NCI-H524 (cell line): ENCODE measurements at places on chromosomes 13 and 19.

DNA sequence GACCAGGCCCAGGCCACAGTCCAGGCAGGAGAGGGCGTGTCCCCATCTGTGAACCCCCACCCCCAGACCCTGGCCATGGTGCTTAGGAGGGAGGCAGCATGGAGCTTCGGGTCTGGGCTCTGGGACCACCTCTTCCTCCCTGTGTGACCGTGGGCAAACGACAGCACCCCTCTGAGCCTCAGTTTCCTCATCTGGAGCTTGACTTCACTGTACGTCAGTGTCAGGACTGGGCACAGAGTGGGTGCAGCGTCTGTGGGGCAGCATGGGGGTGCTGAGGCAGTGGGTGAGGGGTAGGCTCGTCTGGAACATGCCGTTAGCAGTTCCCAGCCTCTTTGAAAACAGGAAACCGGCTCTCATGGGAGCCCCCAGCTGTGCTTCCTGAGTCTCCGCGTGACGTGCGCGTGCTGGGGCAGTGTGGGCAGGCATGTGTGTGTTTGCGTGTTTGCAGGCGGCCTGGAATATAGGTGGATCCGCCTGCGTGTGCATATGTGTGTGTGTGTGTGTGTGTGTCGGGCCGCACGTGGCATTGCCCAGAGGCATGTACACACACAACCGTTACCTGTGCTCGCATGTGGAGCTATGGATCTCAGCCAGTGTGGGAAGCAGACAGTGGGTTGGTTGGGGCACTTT, 15.8 kb downstream of the ARRDC2 start:
- no peak for DNase-seq

- DNase-seq, result no peak
Observed at GRCh38 chr19:29845574-29846176, 33.9 kb downstream of the CCNE1 start.

- DNase-seq, result no peak
Observed at GRCh38 chr13:21413013-21413412, 46.1 kb downstream of the ZDHHC20 start.

DNA sequence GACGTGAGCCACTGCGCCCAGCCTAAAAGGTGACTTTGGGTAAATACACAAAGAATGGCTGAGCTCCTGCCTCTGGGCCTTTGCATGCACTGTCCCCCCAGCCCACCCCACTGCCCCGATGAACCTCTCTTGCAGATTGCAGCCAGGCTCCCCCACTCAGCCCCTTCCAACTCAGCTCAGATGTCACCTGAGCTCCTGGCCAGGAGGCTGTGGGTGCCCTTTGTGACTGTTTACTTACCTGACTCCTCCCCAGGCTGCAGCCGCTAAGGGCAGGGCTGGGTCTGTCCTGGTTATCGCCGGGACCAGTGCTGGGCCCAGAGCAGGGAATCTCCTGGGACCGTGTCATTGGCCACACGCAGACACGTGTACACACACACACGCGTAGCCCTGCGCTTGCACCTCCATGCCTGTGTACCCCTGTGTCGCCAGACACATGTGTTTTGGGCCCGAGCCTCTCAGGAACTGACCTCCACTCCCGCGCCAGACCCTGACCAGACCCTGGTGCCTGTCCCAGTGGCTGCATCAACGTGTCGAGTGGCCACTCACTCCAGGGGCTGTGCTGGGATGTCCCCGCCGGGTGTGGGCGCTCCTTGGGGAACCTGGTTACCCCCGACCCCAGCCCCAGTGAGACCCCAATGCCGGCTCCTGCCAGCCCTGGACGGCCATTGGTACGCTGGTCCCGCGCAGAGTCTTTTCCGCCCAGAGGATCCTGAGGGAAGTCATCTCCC, 18.7 kb downstream of the EFNA2 start:
- no peak for DNase-seq

DNA sequence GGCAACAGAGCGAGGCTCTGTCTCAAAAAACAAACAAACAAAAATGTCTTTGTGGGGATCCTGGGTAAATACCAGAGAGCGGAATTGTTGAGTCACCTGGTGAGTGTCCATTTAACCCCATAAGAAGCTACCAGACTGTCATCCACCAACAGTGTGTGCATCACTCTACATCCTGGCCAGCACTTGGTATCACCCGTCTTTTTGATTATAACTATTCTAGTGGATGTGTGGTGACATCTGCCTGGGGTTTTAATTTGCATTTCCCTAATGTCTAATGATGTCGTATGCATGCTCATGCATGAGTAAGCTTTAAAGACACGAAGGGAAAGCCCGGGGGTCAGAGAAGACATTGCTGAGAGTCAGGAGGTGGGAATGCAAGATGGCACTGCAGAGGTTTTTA, 126.7 kb upstream of the MRI1 start:
- no peak for DNase-seq

DNA sequence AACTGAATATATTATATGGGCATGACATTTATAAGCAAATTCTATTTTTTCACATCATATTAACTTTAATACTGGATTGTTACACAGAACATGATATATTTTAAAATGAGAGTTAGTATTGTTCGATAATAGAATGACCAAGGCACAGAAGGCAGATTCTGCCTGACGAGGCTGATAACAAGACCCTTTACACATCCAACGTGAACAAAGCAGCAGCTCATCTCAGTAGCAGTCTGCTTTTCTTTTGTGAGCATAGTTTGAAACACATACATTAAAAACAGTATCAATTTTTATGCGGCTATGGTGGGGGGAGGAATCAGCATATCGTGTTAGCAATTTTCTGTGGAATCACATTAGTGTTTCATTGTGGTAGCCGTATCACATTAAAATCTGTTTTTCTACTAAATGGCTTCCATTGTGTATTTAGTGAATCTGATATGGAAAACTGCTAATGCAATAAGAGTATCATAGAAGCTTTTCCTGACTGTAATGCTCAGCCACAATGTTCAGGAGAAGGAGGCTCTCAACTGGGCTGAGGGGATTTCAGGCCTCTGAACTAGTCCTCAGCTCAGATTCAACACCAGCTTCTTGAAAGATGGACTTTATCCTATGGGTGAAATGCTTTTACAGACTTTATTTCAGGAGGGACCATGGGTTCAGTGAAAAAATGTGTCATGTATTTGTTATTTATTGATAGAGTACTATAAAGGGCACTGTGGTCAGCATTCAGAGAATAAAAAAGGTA, 4.0 kb downstream of the SMAD9 start:
- no peak for DNase-seq

- no peak for DNase-seq
Observed at GRCh38 chr19:10829967-10830366, 6.0 kb downstream of the TMED1 start.

DNA sequence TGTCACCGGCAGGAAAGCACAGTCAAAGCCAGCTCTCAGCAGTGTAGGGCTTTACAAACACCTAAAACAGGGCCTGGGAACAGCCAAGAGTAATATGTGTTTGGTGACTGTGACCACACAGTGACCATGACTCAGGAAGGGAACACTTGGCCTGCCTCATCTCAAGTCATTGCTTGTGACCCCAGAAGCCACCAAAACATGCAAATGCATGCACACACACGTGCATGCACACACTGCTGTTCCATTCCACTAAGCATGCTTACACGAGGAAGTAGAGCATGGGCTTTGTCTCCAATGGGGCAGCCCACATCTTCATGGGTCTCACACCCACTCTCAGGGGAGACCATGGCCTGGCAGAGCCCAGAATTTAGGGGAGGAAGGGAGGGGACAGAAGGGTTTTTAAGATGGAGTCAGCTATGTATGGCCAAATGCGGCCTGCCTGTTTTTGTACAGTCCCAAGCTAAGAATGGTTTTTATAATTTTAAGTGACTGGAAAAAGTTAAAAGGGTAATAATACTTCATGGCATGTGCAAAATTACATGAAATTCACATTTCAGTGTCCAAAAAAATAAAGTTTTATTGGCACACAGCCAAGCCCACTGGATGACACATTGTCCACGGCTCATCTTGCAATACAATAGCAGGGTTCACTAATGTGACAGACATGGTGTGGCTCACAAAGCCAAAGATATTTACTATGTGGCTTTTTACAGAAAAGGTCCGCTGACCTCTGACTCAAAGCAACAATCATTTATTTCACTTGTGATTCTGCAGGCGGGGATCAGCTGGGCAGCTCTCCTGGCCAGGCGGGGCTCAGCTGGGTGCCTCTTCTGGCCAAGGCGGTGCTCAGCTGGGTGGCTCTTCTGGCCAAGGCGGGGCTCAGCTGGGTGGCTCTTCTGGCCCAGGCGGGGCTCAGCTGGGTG, 17.3 kb downstream of the ZFR2 start:
- no peak for DNase-seq

DNA sequence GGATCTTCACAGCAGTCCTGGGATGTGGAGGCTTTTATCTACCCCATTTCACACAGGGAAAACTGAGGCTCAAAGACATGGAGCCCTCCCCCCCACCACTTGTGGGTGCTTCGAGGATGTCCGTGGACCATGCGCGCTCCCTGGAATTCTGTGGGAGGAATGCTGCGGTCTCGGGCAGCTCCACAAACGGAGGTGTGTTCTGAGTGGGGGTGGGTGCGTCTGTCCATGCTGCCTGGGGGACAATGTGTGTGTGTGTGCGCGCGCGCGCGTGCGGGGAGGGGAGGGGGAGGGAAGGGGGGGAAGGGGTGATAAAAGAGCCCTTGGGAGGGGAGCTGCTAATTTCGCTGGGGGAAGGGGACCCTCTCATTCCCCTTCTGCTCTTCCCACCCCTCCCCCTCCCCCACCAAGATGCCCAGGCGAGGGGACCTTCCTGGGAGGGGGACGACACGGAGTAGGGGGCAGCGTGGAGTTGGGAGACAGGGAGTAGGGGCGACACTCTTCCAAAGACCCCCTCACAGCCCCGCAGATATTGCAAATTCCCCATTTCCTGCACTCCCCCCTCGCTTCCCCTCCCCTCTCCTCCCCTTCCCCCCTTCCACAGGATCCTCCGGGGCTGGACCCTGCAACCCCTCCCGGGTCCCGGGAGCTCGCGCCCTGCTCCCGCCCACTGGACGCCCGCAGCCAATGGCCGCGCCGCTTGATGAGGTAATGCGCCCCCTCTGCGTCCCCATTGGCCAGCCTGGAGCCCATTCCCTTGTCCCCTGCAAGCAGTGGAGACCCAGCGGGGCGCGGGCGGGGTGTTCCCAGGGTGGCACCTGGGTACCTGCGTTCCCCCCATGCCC, 18.9 kb upstream of the ZNRF4 start:
- DNase-seq, result peak; percentile 95
